ENCODE measurements at places on chromosomes 5 and 9. TPM values are rescaled to one million over a fixed set of nuclear protein-coding genes. Genes with fewer than 3 reads are reported as not detected.
A peak's percentile ranks its signal among the peaks of the same experiment; 100 is the strongest.

The ADGRV1 gene
- polyA plus RNA-seq = 3.9 TPM

- DNase-seq = no peak
Measured at GRCh38 chr9:15248621-15249020, 58.4 kb downstream of the TTC39B start.

The LCNL1 gene
- not detected for polyA plus RNA-seq

DNA sequence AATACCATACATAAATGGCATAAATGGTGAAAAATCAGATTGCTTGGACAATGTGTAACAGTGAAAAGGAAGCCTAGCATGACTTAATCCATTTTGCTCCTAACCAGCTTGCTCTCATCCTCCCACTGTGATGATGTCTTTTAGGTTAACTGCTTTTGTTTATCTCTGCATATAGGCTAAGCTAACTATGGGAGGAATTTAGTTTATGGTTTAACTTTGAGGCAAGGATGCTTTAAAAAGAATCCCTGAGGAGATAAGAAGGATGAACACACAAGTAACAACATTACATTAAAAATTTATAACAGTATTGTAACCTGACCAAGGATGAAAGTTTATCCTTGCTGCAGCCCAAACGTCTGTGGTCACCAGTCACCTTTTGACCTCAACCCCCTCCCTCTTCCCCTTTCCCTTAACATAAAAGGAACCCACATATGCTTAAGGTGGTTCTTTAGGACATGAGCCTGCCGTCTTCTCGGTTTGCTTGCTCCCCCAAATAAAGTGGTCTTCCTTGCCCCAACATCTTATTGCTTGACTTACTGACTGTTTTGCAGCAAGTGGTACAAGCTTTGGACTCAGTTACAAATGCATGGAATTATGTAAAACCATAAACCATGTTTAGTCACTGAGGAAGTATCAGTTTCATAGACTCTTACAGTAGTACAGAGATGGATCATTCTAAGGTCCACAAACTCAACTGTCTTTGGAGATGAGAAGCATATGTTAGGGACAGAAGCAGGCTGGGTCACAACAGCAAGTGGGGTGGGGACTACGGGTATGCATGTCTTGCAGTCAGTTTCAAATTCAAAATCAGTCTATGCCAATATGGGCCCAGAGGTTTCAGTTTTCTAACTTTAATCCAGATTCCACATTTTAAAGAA, 31.3 kb downstream of the AGXT2 start:
- no peak for DNase-seq

GRCh38 chr5:168656633-168657032, 77.5 kb upstream of the PANK3 start:
- DNase-seq = no peak

DNA sequence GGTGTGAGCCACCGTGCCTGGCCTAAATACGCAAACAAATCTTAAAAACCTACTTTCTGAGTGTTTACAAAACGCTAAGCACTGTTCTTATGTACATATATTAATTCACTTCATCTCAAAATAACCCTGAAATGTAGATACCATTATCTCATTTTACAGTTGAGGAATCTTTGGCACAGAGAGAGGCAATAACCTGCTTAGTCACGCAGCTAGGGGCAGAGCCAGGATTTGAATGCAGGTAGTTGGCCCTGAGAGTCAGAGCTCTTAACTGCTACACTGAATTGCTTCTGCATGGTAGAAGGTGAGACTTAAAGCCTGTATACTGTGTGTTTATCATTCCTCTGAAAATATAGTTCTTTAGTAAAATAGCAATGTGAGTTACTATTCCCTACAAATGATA, 21.9 kb downstream of the ARHGEF37 start:
- DNase-seq = no peak

DNA sequence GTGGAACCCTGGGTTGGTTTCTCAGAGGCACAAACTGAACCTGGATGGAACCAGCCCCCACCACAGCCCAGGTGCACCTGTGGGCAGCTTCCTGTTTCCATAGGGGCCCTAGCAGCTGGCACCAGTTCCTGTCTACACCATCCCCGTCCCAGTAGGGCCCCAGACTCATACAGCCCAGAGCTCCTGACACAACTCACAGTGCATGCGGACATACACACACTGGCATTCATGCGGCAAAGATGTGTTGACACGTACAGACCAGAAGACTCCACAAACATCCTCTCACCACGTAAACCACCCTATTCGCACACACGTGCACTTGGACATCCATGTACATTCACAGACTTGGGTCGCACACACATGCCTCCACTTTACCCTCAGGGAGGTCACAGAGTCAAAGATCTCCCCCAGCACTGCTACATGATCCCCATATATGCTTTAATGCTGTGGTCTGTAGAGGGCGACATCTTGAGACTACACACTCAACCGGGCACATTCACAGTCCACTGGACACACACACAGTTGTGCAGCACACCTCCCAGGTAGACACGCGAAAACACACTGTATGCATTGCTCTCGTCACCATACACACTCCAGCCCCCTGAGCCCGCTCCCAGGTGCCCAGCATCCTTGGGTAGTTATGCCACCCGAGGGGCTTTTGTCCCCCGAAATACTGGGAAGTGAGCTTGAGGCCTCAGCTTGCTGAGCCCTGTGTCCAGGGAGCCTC, 22.4 kb downstream of the CXXC5 start:
- peak; percentile 45 for DNase-seq

The MELK gene
- 16.7 TPM for polyA plus RNA-seq

The POC5 gene
- polyA plus RNA-seq = 5.7 TPM

The COL15A1 gene
- polyA plus RNA-seq = not detected

- DNase-seq = no peak
Measured at GRCh38 chr9:137157618-137158415, 12.0 kb downstream of the LRRC26 start.

The PCDHGA2 gene
- 0.11 TPM for polyA plus RNA-seq

The LHX6 gene
- 1.1 TPM for polyA plus RNA-seq

DNA sequence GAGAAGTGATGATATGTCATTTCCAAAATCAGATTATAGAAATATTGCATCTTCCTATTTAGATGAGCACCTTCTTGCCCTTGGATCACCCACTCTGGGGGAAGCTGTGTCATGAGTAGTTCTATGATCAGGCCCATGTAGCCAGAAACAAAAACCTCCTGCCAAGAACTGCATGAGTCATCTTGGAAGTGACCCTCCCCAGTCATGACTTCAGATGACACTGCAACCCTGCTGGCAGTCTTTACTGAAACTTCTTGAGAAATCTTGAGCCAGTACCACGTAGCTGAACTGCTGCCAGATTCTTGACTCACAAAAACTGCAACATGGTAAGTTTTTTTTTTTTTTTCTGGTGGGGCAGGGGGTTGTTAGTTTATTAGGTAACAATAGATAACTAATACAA, 439.6 kb upstream of the PTGER4 start:
- no peak for DNase-seq

- DNase-seq = peak; percentile 80
Measured at GRCh38 chr9:82488313-82489200, 500.0 kb downstream of the SPATA31D1 start.

The SH3RF2 gene
- 2.8 TPM for polyA plus RNA-seq

The MYMK gene
- polyA plus RNA-seq = not detected

- DNase-seq = no peak
Measured at GRCh38 chr5:169576181-169576598, 7.4 kb upstream of the SPDL1 start.

GRCh38 chr9:134540276-134541096, 101.1 kb upstream of the COL5A1 start:
- DNase-seq = no peak

The FUBP3 gene
- 28.7 TPM for polyA plus RNA-seq

DNA sequence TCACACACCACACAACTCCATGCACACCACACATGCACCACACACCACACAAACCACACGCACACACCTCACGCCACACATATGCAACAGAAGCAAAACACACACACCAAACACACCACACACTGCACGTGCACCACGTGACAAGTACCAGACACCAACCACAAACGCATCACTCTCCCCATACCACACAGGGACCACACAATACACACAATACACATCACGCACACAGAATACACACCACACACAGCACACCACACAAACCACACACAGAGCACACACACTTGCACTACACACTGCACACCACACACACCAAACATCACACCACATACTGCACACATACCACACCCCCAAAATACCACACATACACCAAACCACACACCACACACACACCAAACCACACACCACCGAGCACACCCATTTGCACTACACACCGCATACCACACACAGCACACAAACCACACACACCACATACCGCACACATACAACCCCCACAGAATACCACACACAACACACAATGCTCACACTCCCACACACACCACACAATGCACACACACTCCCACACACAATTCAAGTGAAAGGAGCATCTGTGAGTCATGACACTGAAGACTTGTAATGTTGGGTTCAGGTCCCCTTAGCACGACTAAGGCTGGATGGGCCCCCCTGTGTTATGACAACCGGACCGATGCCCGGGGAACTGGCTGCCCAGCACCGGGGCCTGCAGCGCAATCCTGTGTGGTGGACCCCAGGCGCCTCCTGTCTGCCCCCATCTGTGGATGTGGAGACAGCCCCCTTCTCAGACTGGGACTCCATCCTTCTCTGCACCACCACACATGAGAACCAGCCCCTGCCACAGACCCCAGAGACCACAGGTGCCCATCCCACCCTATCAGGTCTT, 6.0 kb upstream of the ZDHHC11 start:
- no peak for DNase-seq

- no peak for DNase-seq
Measured at GRCh38 chr9:129511285-129511900, 109.5 kb downstream of the C9orf50 start.

GRCh38 chr5:111853748-111854147, 96.8 kb upstream of the NREP start:
- DNase-seq = no peak

GRCh38 chr9:89277454-89277853, 33.5 kb upstream of the CKS2 start:
- no peak for DNase-seq

DNA sequence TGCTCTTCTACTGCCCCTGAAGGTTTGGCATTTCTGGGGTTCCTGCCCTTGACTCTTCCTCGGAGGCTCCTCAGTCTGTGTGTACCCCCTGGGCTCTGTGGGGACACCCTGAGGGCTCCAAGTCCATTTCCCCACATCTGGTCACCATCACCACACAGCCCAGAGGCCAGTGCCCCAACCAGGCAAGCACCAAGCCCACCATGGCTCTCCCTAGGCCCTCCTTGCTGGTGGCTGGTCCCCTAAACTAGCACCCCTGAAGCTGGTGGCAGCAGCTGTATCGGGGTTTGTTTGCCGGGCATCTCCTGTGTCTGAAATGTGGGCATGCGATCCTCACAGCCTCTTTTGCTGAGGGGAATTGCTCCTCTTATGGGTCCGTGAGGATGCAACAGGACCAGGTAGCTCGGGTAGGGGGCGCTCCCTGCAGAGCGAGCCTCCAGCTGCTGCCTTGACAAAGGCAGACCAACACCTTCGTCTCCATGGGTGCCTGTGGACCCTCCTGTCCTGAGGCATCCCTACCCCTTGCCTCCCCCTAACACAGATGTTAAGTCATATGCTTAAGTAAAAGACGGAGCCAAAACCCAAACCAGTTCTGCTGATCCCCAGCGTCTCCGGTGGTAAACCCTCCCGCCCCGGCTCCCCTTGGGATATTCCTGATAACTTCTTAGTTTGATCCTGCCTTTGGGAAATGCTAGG, 138.9 kb upstream of the IRX4 start:
- DNase-seq = no peak

DNA sequence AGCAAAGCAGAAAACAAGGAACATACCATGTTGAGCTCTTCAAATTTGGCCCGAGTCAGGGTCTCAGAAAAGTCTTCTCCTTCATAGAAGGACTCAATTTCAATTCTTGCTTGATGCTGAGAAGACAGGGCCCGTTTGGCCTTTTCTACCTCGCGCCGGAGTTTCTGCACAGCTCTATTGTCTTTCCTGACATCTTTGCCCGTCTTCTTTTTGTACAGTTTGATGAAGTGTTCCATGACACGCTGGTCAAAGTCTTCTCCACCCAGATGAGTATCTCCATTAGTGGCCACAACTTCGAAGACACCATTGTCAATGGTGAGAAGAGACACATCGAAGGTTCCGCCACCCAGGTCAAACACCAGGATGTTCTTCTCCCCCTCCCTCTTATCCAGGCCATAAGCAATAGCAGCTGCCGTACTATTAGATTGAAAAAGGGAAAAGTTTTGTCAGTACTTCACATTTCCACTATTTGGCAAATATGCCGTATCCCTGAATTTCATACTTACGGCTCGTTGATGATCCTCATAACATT, 2.2 kb downstream of the HSPA5 start:
- DNase-seq = no peak

The CDH12 gene
- not detected for polyA plus RNA-seq

The KCNMB1 gene
- not detected for polyA plus RNA-seq

DNA sequence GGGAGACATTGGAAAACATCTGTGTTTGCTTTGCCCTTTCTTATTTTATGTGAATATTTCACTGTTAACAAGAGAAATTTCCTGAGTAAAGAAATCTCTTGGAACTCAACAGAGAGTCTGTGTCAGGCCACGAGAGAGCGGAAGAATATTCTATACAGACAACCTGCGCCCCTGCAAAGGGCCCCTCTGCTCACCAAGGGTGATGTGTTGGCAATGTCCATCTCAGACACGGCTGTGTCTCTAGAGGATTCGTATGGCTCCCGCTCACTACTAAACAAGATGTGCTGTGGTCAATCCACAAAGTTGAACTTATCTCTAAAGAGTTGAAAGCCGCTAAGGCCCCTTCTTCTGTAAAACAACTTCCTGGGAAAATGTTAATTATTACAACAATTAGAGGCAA, 241.0 kb upstream of the IRX1 start:
- no peak for DNase-seq

The SKIC3 gene
- polyA plus RNA-seq = 36.9 TPM

GRCh38 chr5:88145611-88146467, 122.8 kb downstream of the TMEM161B start:
- DNase-seq = peak; percentile 14

DNA sequence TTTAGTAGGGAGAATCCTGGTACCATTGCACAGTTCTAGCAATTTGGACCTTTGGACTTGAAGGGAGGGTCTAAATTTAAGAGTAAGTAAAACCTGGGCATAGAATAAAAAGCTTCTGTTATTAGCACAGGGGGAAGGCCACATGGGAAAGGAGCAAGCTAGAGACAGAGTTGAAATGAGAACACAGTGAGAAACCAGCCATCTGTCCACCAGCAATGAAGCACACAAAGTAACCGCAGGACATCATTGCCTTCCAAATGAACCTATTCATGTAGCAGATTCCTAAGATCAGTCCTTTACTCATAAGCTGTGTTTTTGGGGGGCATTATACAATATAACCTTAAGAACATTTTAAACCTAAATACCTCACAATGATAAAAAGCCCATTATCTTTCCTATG, 407.4 kb downstream of the HCN1 start:
- no peak for DNase-seq

- DNase-seq = no peak
Measured at GRCh38 chr5:74530326-74531050, 110.0 kb downstream of the ENC1 start.
